RPMI8226 (cell line): ENCODE measurements at places on chromosomes 5 and 9.

DNA sequence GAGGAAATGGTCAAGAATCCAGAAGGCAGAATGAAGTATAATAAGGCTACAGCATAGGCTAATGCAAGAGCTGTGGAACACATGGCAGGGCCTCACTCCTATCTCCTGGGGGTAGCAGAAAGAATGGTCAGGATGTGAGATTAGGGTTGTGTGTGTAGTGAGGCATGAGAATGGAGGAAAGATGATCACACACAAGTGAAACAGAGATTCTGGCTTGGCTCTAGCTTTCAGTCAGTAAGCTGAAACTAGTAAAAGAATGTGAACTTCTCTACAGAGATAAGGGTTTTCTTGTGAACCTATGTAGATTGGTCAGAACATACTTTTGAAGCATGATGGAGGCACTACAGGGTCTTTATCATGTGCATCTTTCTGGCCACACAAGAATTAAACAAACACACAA, 298.8 kb downstream of the ASTN2 start:
- DNase-seq: no peak

DNA sequence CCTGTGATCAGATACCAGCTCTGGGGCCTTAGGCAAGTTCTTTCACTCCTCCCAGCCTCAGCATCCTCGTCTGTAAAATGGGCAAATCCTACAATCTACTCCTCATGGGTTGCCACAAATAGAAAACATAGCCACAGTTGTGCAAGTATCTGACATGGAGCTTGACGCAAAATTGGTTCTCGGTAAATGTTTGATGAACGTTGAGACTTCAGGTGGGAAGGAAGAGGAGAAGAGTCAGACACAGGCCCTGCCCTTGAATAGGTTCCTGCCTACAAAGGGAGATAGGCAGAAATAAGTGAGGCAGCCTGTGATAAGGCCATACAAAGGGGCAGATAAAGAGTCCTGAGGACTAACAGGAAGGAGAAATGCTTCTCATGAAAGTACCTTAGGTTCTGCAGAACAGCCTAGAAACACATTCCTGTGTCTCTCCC, 26.1 kb upstream of the CPEB4 start:
- no peak for DNase-seq

DNA sequence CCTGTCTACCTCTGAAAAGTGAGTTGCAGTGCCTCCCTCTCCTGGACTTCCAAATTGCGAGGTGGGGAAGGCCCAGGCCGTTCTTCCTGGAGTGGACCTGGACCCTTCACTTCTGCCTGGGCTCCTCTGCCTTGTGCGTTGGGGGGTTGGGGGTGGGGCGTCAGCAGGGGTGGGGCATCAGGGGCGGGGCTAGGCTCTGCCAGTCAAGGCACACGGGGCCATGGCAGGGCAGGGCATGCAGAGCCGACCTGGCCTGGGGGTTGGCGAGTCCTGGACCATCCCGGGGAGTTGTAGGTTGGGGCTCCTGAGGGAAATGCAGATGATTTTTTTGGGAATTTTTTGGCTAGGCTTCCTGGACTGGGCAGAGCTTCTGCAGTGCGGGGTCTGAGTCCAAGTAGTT, 87.1 kb downstream of the EHMT1 start:
- DNase-seq: no peak

DNA sequence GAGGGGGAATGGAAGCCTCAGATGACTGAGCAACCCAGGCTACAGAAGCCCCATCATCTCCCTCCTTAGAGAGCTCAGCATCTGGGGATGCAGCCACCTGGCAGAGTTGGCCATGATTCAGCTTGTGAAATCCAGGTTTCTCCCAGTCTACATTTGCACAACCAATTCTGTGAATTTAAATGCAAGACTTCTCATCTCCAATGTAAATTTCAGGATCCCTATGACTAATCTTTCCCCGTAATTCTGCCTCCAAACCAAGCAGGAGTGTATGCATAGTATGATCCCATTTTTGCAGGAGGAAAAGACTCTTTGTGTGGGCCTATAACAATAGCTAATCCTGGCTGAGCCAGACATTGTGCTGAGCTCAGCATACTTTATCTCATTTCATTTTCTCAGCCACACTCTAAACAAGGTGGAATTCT, 59.6 kb upstream of the IL17B start:
- DNase-seq: no peak

- DNase-seq: peak; percentile 49
These were observed 247.1 kb upstream of the CCNG1 start for GRCh38 chr5:163190283-163190682.

- no peak for DNase-seq
These were observed 71.2 kb downstream of the MTAP start for GRCh38 chr9:21873540-21874221.

DNA sequence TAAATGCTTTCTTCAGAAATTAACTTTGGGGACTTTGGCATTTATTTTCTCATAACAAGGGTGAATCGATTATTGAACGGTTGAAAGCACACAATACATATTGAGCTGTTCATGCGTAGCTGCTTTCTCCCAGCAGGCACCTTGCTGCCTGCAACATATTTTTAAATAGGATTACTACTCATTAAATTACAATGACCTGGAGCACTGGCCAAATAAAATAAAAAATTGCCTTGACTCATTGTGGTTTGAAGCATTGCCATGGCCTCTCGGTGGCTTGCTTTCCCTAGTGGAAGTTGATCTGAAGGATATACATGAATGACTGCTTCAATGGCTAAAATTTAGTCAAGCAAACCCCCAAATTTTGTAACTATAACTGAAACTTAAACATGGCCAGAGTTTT, 181.6 kb upstream of the NUDT12 start:
- DNase-seq: no peak

GRCh38 chr5:128274441-128274840, 190.9 kb downstream of the SLC12A2 start:
- DNase-seq: no peak

DNA sequence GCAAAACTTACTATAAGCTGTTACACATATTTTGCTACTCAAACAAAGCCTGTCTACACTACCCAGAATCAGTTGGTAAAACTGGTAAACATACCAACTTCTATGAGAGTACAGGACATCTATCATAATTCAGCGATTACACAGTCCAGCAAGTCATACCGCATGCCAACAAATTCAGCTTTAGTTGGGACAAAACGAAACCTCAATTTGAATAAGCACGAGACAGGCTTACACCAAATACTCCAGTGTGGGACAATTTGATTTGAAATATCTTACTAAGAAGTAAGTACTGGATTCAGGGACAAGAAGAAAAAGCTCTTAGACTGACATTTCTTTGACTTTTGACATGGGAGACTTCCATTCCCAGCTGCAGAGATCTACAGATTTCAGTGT, 2.0 kb downstream of the NRG2 start:
- no peak for DNase-seq

DNA sequence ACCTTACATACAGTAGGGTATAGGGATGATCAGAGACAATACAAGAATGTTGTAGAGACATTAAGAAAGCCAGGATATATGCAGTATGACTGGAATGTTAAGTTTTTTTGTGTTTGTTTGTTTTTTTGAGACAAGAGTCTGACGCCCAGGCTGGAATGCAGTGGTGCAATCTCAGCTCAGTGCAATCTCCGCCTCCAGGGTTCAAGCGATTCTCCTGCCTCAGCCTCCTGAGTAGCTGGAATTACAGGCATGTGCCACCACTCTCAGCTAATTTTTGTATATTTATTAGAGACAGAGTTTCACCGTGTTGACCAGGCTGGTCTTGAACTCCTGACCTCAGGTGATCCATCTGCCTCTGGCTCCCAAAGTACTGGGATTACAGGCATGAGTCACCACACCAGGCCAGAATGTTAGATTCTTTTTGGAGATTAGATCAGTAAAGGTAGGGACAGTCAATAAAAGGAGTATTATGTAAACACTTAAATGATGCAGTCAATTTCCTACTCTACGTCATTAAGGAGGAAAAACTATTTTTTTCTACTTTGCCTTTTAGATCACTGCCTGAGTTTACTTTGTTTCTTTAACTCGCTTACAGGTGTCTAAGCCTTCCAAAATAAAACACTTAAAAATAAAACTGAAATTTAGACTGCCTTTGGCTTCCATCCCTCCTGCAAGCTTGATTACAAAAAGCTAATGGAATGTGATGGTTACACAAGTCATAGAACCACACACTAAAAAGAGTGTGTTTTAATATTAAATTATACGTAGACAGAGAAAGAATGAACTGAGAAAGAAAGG, 6.8 kb upstream of the HNRNPA0 start:
- DNase-seq: no peak

DNA sequence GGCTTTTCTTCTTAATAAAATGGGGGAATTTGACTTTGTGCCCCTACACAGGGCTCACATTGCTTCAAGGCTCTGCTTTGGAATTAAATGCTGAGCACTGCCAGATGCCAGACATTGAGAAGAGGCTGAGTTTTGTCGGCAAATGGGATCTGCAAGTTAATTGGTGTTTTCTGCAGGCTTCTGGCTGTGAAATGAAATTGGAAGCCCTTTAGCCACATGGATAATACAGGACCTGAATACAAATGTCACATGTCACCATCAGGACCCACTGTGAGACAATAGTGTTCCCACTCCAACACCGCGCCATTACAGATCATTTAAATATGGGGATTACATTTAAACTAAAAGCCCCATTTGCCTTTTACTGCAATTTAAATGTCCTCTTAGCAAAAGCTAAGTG, 164.4 kb downstream of the ZSWIM6 start:
- no peak for DNase-seq

GRCh38 chr9:87406543-87407166, 91.0 kb upstream of the DAPK1 start:
- DNase-seq: no peak

- peak; percentile 34 for DNase-seq
These were observed 94.6 kb downstream of the SEMA6A start for GRCh38 chr5:116479776-116480675.

GRCh38 chr5:179451114-179451827, 99.1 kb upstream of the RUFY1 start:
- no peak for DNase-seq

- no peak for DNase-seq
These were observed 91.3 kb downstream of the CAMSAP1 start for GRCh38 chr9:135815830-135816650.

GRCh38 chr9:77756449-77756848, 108.3 kb upstream of the GNA14 start:
- no peak for DNase-seq

DNA sequence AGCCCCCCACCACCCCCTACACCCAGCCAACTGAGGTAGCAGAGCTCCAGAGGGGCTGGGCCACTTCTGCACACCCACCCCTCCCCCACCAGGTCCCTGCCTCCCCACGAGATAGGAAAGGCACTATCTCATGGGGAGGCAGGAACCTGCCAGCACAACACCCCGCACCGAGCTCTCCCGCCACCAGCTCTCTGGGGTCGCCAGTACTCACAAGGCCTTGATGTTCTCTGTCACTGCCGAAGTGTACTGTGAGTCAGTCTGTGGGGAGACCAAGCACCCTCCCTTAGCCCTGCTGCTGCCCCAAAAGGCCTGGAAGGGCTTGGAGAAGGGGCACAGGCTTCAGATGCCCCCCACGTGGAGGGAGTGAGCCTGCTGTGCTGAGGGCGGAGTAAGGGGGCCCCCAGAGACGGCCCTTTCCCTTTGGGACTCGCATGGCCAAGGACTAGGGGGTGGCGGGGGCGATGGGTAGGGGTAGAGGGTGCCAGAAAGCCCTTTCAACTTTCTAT, 5.9 kb downstream of the MGAT4B start:
- no peak for DNase-seq

- DNase-seq: no peak
These were observed 22.8 kb upstream of the PANK3 start for GRCh38 chr5:168601972-168602371.

DNA sequence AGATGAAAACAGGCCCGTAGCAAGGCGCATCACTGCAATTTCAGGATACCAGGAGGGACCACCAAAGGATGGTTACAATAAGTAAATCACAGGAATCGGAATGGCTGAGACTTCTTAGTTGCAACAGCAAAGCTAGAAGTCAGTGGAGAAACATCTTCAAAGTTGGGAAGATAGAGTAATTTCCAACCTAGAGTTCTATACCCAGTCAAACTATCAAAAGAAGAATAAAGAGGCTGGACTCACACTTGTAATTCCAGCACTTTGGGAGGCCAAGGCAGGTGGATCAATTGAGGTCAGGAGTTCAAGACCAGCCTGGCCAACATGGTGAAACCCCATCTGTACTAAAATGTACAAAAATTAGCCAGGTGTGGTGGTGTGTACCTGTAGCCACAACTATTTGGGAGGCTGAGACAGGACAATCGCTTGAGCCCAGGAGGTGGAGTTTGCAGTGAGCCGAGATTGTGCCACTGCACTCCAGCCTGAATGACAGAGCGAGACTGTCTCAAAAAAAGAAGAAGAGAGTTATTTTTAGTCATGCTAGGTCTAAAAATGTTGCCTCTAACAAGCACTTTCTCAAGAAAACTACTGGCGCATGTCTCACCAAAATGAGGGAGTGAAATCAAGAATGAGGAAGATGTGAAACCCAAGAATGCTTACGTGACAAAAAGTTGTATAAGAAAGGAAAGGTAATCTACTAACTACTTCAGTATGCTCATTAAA, 267.7 kb downstream of the DENND1A start:
- peak; percentile 58 for DNase-seq
